ENCODE measurements at places on chromosomes 16 and 17.

GRCh38 chr16:68707340-68708152, 29.5 kb upstream of the CDH1 start:
- DNase-seq: no peak

DNA sequence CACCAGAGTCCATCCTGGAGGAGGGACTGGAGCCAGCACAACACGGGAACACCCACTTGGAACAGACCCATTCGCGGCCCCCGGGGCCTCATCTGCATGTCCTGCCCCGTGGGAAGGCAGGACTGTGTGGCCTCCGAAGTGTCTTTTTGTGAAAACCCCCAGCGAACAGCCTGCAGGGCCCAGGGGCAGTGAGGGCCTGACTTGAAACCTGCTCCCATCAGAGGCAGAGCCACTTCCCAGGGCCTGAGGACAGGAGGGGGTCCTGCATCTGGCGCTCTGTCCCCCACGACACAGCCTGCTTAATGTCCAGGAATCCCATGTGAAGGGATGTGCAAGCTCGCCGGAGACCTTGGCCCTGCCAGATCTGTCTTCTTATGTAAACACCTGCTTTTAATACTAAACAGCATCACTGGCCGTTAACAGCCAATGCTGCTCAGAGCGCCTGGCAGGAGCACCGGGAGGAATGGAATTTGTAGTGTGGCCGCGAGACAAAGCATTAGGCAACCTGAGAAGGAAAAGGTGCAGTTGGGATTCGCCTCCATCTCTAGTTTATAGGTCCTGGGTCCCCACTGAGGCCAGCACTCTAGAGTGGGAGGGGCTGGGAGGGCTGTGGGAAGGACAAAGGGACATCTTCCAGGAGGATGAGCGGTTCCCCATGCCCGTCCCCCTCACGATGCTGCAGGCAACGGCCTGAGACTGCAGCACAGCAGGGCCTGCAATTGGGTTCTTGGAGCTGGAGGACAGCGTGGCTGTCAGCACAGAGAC, 9.6 kb upstream of the EVPL start:
- no peak for DNase-seq

GRCh38 chr17:41592601-41593305, 6.1 kb upstream of the KRT14 start:
- DNase-seq: no peak

- DNase-seq: no peak
Measured at GRCh38 chr16:48057048-48057447, 98.7 kb downstream of the ABCC12 start.

DNA sequence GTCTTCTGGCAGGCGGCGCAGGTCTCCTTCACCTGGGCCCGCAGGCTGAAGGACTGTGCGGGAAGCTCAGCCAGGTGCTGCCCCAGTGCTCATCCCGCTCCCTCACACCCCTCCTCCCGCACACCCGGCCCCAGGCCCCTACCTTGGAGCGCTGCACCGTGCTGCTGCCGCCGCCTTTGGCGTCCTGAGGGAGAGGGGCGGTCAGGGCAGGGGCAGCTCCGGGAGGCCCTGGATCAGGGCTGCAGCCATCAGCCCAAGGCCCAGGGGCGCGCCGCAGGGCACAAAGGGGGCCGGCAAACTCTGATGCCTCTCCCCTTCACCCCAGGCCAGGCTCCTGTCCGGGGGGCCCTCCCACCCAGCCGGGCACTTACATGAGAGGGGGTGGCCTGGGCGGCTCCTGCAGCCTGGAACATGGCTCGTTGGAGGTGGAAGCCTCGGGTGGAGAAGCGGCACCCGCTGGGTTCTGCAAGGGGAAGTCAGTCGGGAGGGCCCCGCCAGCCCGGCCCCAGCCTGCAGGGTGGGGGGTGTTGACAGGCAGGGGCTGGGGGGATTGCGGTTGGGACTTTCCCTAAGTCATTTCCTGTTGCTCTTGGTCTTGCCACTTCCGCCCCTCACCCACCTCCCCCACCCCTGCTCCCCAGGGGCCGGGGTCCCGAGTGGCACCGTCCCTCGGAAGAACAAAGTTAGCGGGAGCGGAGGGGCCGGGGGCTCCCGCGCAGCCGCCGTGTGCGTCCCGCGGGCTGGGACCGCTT, 863 bp downstream of the LIMD2 start:
- DNase-seq: peak; percentile 84

DNA sequence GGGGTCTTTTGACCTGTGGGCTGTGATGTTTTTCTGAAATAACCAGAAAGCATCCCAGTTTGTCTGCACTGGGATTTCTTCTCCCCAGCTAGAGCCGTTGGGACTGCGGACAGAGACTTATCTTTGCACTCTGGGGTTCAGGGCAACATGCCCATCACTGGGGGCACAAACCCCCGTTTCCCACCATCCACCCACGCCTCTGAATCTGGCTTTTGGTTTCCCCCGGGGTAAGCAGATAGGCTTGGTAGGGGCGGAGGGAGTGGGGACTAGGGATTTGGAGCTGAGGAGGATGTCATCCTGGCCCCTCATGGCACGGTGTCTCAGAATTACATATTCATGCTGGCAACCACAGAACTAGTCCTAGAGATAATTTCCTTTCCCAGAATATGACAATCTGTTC, 68.6 kb downstream of the CCDC182 start:
- no peak for DNase-seq

DNA sequence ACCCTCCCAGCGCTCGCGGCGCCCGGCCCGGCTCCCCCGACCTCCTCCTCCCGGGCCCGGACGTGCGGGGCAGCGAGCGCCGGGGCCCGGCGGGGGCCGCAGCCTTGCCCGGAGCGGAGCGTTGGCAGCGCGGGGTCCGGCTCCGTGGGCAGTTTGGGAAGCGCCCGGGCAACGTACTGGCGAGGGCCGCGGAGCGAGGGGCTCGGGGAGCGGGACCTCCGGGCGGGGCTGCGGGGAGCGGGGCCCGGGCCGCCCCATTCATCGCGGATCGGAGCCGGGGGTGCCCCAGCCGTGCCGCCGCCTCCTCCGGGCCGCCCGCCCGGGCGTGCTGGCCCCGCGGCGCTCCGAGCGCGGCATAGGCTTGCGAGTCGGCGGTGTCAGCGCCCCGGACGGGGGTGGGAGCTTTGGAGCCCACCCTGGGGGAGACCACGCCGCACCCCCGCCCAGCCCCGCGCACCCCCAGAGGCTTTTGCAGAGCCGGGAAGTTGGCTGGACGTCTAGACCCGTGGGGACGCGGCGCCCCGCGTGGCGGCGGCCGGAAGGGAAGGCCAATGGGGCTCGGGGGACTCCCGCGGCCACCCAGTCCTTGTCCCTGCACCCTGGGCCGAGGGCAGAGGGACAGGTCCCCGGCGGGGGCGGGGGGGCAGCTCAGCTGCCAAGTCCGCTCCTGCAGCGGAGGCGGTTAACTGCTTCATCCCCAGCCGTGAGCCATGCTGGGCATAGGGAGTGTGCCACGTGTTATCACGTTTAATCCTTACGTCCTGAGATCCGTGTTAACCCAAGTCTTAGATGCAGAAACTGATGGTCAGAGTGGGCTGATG, 852 bp downstream of the ZNF469 start:
- no peak for DNase-seq

DNA sequence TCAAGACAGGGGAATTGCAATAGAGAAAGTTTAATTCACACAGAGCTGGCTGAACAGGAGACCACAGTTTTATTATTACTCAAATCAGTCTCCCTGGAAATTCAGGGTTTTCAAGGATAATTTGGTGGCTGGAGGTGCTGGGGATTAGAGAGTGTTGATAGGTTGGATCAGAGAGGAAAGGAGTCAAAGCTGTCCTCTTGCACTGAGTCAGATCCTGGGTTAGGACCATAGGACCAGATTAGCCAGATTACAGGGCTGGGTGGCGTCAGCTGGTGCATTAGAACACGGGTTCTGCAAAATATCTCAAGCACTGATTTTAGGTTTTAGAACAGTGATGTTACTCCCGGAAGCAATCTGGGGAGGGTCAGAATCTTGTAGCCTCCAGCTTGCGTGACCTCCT, 1.8 kb upstream of the NSMCE1 start:
- peak; percentile 57 for DNase-seq

- DNase-seq: no peak
Measured at GRCh38 chr16:20393801-20394577, 10.5 kb downstream of the PDILT start.

DNA sequence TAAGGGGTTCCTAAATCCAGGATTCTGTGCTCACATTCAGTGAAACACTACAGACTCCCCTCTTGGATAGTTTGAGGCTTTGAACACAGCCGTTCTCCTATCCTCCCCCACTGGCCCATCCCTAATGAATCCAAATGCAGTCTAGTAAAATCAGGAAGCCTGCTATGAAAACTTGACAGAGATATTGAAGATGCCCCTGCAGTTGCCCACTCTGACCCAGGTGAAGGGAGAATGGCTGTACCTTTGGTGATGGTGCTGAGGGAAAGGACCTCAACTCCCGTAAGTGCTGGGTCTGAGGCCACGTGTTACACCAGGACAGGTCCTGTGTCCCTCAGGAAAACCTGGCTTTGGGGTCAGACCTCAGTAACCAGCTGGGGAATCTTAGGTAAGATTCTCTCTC, 54.4 kb downstream of the SF3B3 start:
- no peak for DNase-seq

DNA sequence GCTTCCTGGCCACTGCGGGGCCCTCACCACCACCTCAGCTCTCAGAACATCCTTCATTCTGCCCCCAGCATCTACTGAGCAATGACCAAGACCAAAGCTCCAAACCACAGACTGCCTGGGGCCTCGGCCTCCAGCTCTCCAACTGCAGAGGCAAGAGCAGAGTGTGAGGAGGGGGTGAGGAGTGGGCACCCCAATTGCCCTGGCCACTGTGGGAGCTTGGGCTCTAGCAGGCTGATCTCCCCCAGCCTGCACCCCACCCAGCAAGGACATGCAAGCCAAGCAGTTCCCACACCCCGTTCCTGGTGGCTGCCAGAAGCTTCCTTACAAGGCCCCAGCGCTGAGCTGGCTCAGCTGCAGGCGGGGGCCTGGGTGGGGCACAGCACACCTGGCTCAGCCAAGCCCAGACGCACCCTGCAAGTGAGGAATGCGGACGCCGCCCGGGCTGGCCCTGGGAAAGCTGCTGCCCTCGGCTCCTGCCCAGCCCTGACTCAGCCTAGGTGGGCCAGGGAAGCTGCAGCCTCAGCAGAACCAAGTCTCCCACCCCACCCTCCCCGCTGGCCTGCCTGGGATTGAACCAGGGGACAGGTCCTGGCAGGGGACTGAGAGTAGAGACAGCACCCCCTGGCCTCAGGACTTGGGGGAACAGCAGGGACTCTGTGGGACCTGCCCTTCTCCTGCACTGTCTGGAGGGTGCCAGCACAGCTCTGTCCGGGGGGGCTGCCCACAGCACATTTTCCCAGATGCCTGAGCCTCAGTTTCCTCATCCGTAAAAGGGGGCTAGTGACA, 29.7 kb upstream of the KRT17 start:
- no peak for DNase-seq

DNA sequence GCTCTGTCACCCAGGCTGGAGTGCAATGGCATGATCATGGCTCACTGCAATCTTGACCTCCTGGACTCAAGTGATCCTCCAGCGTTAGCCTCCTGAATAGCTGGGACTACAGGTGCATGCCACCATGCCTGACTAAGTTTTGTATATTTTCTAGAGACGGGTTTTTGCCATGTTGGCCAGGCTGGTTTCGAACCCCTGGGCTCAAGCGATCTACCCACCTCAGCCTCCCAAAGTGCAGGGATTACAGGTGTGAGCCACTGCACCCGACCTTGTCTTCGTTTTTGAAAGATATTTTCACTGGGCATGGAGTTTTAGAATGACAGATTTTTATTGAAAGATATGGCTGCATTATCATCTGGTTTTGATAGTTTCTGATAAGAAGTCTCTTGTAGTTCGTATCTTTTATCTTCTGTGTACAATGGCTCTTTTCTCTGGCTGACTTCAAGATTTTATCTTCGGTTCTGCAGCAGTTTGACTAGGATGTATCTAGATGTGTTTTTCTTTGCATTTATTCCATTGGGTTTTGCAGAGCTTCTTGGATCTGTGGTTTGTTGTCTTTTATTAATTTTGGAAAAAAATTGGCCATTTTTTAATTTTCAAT, 14.6 kb downstream of the ADGRG5 start:
- no peak for DNase-seq

DNA sequence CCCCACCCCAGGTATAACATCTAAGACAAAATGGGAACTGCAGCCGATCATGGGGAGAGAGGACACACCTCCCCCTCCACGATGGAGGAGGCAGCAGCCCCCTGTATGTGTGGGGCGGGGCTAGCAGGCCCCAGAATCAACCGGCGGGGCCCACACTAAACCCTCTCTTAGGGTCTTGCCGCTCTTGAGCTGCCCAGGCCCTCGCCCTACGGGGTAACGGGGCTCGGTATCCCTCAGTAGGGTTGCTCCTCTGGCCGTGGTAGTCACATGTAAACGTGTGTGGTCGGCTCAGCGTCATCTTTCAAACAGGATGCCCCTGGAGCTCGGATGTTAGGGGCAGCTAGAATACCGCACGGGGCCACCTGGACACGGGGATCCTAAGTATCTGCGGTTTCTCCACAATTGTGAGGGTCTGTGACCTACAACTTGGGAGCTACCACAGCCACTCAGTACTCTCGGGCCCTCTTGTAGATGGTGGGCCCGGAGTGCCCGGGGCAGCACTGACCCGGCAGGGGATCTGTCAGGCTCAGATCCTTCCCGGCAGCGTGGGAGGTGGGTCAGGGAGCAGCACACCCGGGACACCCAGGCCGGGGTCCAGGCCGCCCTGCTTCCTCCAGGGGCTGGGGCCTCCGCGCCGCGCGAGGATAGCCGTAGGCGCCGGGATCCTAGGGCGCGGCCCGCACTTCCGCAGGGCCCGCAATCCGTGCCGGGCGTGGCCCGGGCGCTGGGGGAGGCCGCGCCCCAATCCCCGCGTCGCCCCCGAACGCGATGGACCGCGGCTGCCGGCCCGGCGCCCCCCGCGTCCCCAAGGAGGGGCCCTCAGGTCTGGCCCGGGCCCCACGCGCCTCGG, 781 bp downstream of the ARHGDIA start:
- no peak for DNase-seq

DNA sequence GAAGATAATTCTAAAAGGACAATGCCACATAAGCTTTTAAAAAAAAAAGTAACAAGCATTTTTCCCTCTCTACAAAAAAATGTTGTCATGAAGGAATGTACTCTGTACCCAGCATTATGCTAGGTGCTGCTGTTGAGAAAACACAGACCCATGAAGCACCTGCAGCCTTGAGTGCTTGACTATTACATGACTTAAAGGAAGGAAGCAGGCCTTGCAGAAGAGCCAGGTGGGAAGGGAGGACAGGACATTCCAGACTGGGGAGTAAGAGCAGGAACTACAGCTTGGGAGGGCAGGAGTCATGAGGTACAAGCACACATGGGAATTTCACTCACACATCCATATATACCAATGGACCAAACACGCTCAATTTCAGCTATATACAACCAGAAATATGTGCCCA, 3.8 kb downstream of the MYO1D start:
- DNase-seq: no peak

- DNase-seq: no peak
Measured at GRCh38 chr17:6596081-6596480, 39.7 kb upstream of the PITPNM3 start.

- DNase-seq: no peak
Measured at GRCh38 chr16:28204204-28204603, 7.6 kb downstream of the XPO6 start.

DNA sequence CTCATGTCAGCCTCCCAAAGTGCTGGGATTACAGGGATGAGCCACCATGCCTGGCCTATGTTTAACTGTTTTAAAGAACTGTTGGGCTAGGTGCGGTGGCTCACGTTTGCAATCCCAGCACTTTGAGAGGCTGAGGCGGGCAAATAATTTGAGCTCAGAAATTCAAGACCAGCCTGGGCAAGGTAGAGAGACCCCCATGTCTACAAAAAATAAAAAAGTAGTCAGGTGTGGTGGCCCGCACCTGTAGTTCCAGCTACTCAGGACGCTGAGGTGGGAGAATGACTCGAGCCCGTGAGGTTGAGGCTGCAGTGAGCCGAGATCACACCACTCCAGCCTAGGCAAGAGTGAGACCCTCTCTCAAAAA, 1.9 kb upstream of the ITGAL start:
- DNase-seq: no peak

All from activated CD4-positive, alpha-beta T cell treated with anti-CD3 and anti-CD28 coated beads, Interleukin-2, Interleukin-4, amounts not matched to agents 100 ng/mL and 50 ng/mL, durations not matched to agents 16 hours and 8 hours (primary cell).